ENCODE measurements at places on chromosomes 4 and X. TPM values are rescaled to one million over a fixed set of nuclear protein-coding genes. Genes with fewer than 3 reads are reported as not detected.

GRCh38 chr4:32003548-32003947 is 1283.4 kb downstream of the PCDH7 start:
- no peak for DNase-seq
- H3K4me3 ChIP-seq, result no peak overlapping the region
- H3K27me3 ChIP-seq, result no peaks in the 10 kb centered on the region
- no peaks in the 10 kb centered on the region for H3K4me1 ChIP-seq

CXCL9 gene
- not detected for total RNA-seq

DNA sequence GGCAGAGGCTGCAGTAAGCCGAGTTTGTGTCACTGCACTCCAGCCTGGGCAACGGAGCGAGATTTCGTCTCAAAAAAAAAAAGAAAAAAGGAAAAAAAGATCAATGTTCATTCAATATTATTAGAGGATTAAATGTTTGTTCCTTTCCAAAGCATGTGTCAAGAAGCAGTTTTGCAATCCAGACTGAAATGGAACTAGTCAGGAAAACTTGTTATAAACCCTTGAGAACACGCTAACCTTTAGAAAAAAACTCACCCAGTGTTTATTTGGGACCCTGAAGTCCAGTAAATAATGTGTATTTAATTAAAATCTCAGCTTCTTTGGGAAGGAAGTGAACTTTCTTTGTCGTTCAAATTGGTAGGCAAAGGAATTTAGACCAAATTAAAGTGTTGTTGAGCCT is 16.4 kb upstream of the PRSS12 start:
- H3K27me3 ChIP-seq, result no peaks in the 10 kb centered on the region
- no peak for DNase-seq
- no peak overlapping the region for H3K27ac ChIP-seq
- no peaks in the 10 kb centered on the region for H3K36me3 ChIP-seq
- H3K4me1 ChIP-seq, result no peaks in the 10 kb centered on the region

- H3K27ac ChIP-seq, result no peak overlapping the region
- H3K36me3 ChIP-seq, result no peaks in the 10 kb centered on the region
- H3K4me3 ChIP-seq, result no peak overlapping the region
- no peak for DNase-seq
- no peaks in the 10 kb centered on the region for H3K27me3 ChIP-seq
- peaks cover 33% of the 10 kb centered on the region for H3K4me1 ChIP-seq
These were observed 4.0 kb downstream of the DCLK2 start for GRCh38 chr4:150082241-150082640.

ELF4 gene
- 11.5 TPM for total RNA-seq

TEX11 gene
- total RNA-seq, result not detected

GRCh38 chr4:40316333-40316781 is 18.8 kb upstream of the CHRNA9 start:
- peaks cover 8% of the 10 kb centered on the region for H3K4me1 ChIP-seq
- H3K27ac ChIP-seq, result peak overlapping the region; percentile 80
- H3K4me3 ChIP-seq, result peak overlapping the region; percentile 63
- no peaks in the 10 kb centered on the region for H3K27me3 ChIP-seq

All from esophagus squamous epithelium (tissue), 5 donors.